GM20000 (cell line): ENCODE measurements at places on chromosomes 4 and X.

- DNase-seq = no peak
These were observed 19.9 kb upstream of the TNIP3 start for GRCh38 chr4:121183989-121184388.

- DNase-seq = no peak
These were observed 135.7 kb downstream of the AASDH start for GRCh38 chr4:56251556-56251955.

- no peak for DNase-seq
These were observed 52.8 kb upstream of the GPC4 start for GRCh38 chrX:133468051-133468450.

DNA sequence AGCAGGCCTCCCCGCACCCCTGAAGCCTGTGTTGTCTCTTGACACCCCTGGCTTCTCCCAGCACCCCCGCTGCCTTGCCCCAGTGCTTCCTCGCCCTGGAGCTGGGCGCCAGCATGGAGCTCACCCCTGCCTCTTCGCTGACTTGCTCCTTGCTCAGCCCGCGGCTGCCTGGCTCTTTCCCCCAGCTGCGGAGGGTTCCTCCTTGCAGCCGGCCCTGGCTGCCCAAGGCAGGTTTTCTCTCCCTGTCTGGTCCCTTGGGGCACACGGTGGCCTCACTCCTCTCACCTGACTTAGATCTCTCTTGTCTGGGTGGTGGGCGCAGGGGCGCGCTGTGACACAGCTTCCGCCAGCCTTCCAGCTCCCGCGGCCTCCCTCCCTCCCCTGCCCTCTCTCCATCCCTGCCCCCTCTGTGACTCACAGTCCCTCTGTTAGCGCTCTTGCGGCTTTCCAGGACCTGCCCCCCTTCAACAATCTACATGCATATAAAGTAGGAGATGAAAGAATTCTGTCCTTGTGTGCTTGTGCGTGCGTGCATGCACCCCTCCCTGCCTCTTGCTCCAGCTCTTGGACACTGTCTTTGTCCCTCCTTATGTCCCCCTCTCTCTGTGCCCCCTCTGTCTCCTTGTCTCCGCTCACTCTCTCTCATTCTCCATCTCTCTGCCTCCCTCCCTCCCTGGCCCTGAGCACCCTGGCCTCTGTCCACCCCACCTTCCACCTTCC, 2.2 kb downstream of the PLXNB3 start:
- no peak for DNase-seq

- DNase-seq = no peak
These were observed 16.8 kb downstream of the MAN2B2 start for GRCh38 chr4:6591781-6592180.

- no peak for DNase-seq
These were observed 64.7 kb downstream of the IL13RA2 start for GRCh38 chrX:114952696-114953095.

GRCh38 chr4:42281324-42282020, 115.8 kb upstream of the SHISA3 start:
- no peak for DNase-seq

GRCh38 chr4:53711926-53712325, 120.6 kb upstream of the LNX1 start:
- DNase-seq = no peak

- no peak for DNase-seq
These were observed 72.7 kb upstream of the NALF2 start for GRCh38 chrX:69431420-69431819.

GRCh38 chrX:118225711-118226428, 109.3 kb upstream of the KLHL13 start:
- peak; percentile 25 for DNase-seq

GRCh38 chr4:137534516-137534915, 2.2 kb upstream of the PCDH18 start:
- no peak for DNase-seq
